Omental fat pad (tissue), 4 donors: ENCODE measurements at places on chromosomes 1 and 21. TPM values are rescaled to one million over a fixed set of nuclear protein-coding genes. Genes with fewer than 3 reads are reported as not detected.

DNA sequence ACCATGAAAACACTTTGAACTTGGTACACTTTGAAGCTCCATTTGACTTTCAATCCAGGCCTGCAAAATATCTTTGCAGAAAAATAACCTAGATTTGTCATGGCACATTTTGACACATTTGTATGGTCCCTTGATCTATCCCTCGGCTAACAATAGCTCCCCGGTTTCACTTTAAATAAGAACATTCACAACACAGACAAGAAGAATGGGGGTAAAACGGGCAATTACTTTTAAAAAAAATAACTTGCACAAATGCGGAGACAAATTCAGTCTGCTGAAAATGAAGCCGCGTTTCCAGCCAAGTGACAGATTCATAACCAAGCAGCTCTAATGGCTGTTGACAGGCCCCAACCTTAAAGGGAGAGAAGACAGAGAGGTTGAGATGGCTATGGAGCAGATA lies 218.2 kb downstream of the NPHP4 start:
- DNase-seq: no peak

GRCh38 chr21:18725653-18726052 lies 322.1 kb upstream of the TMPRSS15 start:
- DNase-seq: no peak

TCHHL1 gene
- not detected for total RNA-seq

DNA sequence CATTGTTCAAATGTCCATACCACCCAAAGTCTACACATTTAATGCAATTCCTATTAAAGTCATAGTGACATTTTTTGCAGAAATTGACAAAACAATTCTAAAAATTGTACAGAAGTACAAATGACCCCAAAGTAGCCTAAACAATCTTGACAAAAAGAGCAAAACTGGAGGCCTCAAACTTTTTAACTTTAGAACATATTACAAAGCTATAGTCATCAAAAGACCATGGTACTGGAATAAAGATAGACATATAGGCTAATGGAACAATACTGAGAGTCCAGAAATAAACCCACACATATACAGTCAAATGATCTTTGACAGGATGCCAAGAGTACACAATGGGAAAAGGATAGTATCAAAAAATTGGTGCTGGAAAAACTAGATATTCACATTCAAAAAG lies 213.2 kb upstream of the SAMSN1 start:
- DNase-seq: no peak

- no peak for DNase-seq
Measured at GRCh38 chr1:15412843-15413242, 3.2 kb downstream of the EFHD2 start.

NR1I3 gene
- not detected for total RNA-seq

CCDC27 gene
- total RNA-seq: not detected

DNA sequence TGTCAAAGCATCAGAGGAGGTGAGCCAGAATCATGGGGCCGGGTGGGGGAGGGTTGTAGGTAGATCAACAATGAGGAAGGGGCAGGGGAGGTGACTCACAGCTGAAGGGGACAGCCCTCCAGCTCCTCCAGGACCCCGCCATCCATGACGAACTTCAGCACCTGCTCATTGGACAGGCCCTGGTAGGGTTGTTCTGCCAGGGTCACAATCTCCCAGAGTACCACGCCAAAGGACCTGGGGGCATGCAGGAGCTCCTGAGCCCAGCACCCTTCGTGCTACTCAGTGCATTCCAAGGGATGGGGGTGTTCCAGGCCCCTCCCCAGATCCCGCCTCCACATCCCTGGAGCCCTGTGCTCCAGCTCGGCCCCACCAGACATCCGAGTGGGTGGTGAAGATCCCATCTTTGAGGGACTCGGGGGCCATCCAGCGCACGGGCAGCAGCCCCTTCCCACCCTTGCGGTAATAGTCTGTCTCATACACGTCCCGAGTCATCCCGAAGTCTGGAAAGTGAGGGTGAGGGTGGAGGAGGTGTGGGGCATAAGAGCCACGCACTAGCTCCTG lies 17.5 kb downstream of the INSRR start:
- no peak for DNase-seq

MTARC1 gene
- 262 TPM for total RNA-seq

DNA sequence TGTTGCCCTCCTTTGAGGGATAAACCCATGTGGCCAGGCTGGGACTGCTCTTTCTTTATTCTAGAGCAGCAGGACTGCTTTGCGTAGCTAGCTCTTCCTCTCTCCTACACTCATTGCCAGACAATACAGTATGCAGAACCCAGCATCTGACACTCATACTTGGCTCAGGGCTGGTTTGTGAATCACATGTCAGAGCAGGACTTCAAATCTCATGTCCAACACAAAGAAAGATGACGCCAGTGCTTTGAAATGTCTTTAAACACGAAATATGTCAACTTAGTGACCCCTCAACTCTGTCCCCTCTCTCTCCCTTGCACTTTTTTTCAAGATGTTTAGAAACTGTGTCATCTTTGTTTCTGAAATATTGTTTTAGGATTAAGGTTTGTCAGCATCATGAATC lies 135.0 kb downstream of the TGFB2 start:
- no peak for DNase-seq

DNA sequence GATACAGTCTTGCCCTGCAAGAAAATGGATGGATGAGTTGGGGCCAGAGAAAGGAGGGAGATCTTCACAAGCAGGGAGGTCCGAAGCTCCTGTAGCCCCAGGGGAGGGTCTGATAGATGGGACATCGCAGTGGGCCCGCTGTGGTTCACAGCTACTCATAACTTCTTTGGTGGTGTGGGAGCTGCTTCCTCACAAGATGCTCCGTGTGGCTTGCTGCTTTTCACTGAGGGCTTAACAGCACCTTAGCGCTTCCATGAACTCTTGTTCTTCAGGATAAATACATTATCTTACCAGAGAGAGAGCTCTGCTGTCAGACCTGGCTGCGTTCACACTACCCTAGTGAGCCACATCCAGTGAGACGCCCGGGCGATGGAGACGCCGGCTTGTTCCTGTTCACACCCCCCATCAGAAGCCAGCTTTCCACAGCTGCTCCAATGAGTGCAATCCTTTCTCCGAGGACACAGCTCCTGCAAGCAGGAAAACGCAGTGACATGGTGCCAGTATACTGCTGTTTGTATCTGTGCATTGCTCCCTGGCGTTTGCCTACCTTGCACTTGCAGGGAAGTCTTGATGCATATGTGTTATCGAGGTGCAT lies 599.8 kb downstream of the AJAP1 start:
- no peak for DNase-seq

KCNJ9 gene
- total RNA-seq: not detected

TRIM67 gene
- total RNA-seq: 0.06 TPM

- DNase-seq: no peak
Measured at GRCh38 chr1:25537153-25537831, 6.1 kb upstream of the LDLRAP1 start.

- peak; percentile 19 for DNase-seq
Measured at GRCh38 chr1:46394108-46394871, at the start of gene FAAH. Gene FAAH (plus strand): TSS chr1:46394317. CDS start chr1:46394349, 32 bp downstream.

DNA sequence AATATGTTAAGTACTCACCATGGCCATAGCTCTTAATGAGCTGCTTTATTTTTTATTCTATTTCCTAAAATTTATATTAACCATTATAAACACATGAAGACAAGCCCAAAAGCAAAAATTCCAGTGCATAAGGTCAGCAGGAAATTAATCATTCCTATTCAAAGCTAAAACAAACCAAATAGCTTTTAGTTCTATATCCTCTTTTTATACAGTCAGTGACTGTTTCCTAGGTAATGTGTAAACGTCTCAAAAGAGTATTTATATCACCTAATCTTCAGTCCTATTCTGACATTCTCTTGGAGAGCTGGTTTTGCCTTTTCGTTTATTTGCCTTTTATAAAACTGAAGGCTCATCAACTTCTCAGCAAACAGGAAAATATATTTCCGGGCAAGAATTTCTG lies 4.2 kb downstream of the GOLPH3L start:
- DNase-seq: no peak

LYPD8 gene
- not detected for total RNA-seq

DNA sequence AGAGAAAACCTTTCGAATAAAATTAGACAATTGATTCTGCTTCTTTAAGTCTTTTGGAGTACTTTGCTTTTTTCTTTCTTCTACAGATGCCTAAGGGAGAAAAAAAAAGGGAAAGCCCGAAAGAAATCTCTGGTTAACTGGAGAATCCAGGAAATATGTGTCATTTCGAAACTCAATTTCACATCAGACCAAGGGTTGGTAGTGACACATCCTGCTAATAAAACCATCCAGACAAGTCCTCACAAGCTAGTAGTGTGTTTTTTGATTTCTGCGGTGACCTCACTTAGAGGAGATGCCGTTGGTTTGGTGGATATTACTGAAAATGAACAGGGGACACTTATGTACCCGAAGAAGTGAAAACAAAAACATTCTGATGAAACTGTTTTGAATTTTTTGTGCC lies 726.5 kb upstream of the ADAMTS5 start:
- DNase-seq: no peak

GRCh38 chr1:36321119-36321951 lies 2.1 kb downstream of the EVA1B start:
- no peak for DNase-seq

GRCh38 chr1:204842892-204843291 lies 27.8 kb upstream of the NFASC start:
- no peak for DNase-seq

KCNH1 gene
- total RNA-seq: 1.6 TPM

DNA sequence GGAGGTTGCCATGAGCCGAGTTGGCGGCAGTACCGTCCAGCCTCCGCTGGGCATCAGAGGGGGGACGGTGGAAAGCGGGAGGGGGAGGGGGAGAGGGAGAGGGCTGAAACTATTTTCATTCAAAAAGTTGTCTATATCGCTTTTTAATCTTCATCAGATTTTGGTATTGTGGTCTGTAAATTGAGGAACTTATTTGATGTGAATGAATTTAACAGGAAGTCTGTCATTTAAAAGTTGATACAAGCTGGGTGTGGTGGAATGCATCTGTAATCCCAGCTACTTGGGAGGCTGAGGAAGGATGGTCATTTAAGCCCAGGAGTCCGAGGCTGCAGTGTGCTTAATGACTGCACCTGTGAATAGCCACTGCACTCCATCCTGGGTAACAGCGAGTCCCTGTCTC lies 3.0 kb upstream of the EPHX4 start:
- no peak for DNase-seq

GRCh38 chr21:33332143-33332542 lies 7.4 kb downstream of the IFNAR1 start:
- DNase-seq: no peak

- no peak for DNase-seq
Measured at GRCh38 chr1:9164919-9165318, 36.0 kb upstream of the GPR157 start.

REN gene
- total RNA-seq: not detected

DNA sequence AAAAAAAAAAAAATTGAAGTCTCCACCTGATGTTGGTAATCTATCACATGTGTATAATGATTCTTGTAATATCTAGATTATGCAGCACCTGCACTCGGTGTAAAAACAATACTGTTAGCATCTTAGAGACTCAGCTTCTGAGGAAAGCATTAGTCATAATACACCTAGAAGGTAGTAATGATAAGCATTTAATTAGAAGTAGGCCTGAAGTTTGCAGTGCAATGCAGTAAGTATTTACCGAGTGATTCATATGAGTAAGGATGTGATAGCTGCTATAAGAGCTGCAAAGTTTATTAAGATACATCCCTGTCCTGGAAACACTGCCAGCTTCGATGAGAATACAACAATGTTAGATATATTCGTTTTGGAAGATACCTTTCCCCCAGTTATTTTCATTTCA lies 196.4 kb downstream of the GREM2 start:
- DNase-seq: no peak

TINAGL1 gene
- total RNA-seq: 207 TPM

- DNase-seq: peak; percentile 26
Measured at GRCh38 chr1:58848818-58849411, 65.1 kb upstream of the JUN start.

DNA sequence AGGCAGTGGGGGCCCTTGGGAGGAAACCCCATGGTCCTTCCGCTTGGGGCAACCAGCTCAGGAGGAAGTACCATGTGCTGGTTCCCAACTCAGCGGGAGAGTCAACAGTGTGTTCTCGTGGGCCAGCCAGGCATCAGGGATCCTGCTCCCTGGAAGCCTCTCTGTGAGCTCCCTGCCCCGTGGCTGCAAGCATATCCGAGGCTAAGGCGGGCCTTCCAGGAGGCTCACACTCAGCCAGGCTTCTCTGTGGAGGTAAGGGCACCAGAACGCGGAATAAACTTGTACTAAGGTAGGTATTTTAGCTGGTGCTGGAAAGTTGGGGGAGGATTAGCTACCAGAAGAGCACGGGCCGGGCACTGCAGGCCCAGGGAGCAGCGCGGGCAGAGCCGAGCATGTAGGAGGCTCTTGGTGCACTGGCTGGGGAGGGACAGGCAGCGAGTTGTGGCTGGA lies 74.7 kb upstream of the POU3F1 start:
- DNase-seq: no peak

NPL gene
- 26.3 TPM for total RNA-seq

GRCh38 chr1:84143796-84144565 lies at the start of gene PRKACB:
Gene PRKACB (plus strand): TSS chr1:84144271. CDS start chr1:84144362, 91 bp downstream.
- DNase-seq: no peak

ATP1A4 gene
- not detected for total RNA-seq

DNA sequence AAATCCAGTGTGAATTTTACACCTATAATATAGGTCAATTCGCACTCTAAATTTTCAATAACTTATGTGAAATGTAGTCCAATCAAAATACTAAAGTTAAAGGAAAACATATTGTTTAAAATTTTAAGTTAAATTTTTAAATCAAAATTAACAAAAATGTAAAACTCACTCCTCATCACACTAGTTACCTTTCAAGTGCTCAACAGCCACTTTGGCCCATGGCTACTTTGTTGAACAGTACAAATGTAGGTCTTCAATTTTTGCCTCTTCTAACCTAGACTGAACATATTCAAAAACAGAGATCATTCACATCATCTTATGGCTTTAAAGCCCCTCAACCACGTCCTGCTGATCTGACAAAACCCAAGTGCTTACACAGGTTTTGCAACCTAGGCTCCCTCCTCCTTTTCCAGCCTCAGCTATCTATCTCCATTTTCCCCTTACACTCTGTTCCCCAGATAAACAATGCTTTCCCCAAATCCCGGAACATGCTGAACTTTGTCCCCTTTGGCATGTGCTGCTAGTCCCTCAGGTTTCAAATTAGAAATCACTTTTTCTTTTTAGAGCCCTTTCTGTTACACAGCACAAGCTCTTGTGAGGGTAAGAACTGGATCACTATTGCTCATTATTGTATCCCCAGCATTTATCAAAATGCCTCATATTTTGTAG lies 110.6 kb downstream of the AKT3 start:
- DNase-seq: no peak

DNA sequence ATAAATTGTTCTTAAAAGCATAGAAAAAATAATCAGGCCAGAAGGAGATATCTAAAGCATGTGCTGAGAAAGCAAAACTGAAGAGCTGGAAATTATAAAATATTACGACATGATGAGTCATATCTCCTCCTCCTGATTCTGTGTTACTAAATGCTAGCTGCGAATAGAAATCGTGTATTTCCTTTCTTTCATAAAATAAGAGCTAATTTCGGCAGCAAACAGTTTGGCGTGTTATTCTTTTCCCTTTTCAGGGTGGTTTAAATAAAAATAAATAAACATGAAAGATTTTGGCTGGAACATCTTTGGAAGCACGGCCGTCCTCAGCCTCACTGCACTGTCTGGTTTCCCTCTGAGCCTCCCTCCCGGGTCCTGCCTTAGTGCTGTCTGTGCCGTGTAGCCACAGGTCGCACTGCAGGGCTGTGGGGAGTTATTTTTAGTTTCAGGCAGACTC lies 56.0 kb downstream of the ADARB1 start:
- DNase-seq: no peak
